A549 treated with CORT108297 at 1 μM for 4 hours (cell line): ENCODE measurements at places on chromosomes 3 and 15. TPM values are rescaled to one million over a fixed set of nuclear protein-coding genes. Genes with fewer than 3 reads are reported as not detected.

CNTN4 gene
- not detected in 5 replicates for total RNA-seq

TNFSF10 gene
- total RNA-seq = 0.09 to 0.22 TPM (median 0.14 TPM) in 5 replicates

PEX5L gene
- not detected in 5 replicates for total RNA-seq

NANOGP8 gene
- total RNA-seq = not detected in 5 replicates

ATP13A4 gene
- 0.06 TPM in 1 of 5 replicates, not detected in the others for total RNA-seq
